ENCODE measurements at places on chromosomes 16 and 17.

DNA sequence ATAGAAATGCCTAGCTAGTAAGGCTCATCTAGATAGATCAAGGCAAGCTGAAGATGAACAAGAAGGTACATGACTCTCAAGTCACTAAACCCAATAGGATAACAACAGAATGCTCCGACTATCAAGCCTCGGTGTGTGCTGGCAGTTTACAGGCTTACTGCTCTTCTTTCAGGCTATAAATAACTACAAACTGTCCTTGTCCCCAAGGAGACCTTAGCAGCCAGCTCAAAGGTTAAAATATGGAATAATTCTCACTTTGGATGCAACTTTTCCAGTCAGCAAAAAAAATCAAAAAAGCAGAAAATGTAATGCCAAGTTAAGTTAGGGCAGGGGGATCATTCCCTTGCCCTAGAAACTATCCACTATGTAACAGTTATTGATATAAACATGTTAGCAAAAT, 44.6 kb downstream of the SPOP start:
- no peak for DNase-seq

- DNase-seq: peak; percentile 7
Measured at GRCh38 chr17:56723421-56723820, 110.3 kb downstream of the C17orf67 start.

DNA sequence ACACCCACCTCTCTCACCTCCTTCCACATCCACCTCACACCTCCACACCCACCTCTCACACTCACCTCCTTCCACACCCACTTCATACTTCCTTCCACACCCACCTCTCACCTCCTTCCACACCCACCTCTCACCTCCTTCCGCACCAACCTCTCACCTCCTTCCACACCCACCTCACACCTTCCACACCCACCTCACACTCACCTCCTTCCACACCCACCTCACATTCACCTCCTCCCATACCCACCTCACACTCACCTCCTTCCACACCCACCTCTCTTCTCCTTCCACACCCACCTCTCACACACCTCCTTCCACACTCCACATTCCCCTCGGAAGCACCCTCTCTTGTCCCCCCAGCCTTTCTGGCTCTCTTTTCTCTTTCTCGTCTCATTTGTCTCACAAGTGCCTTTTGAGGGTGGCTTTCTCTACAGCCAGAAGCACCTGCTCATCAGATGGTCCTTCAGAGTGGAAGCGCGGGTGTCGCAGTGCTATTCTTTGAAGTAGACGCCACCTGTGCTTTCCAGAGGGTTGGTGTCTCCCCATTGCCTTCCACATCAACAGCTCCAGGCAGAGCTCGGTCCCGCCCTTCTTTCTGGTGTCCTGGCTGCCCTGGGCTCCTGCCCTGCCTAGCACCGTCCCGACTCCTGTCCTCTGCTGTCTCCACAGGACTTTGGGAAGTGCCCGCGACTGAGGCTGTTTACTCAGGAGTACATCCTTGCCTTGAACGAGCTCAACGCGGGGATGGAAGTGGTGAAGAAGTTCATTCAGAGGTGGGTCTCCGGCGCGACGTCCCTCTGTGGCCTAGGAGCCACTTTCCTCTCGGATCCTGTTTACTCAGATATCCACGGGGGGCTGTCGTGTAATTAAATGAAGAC, 109.4 kb upstream of the PLCG2 start:
- DNase-seq: no peak

DNA sequence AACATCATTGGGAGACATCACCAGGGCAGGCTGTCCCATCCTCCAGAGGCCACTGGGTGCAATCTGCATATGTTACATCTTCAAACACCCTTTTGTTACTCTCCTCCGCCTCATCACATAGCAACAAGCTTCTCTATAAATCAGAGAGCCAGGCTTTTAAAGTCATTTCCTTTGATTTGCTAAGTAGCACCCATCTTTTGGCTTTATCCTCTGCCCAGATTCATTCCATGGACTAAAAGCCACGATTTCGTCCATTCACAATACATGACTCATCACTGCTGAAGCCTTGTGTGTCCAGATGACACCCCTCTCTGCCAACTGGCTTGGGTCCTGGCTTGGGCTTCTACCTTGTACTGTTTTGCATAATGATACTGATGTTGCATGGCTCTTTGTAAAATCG, 2.0 kb upstream of the KRT38 start:
- peak; percentile 48 for DNase-seq
